Upper lobe of left lung (tissue), 6 donors: ENCODE measurements at places on chromosomes 2 and 18. TPM values are rescaled to one million over a fixed set of nuclear protein-coding genes. Genes with fewer than 3 reads are reported as not detected.

Gene CRYGD
- not detected for total RNA-seq

GRCh38 chr2:24045511-24046508 lies 1.4 kb downstream of the WDCP start:
- DNase-seq = no peak

- no peak for DNase-seq
Measured at GRCh38 chr18:74778191-74778847, 180.6 kb downstream of the ZNF407 start.

- DNase-seq = no peak
Measured at GRCh38 chr2:168643979-168644378, 158.5 kb upstream of the NOSTRIN start.

DNA sequence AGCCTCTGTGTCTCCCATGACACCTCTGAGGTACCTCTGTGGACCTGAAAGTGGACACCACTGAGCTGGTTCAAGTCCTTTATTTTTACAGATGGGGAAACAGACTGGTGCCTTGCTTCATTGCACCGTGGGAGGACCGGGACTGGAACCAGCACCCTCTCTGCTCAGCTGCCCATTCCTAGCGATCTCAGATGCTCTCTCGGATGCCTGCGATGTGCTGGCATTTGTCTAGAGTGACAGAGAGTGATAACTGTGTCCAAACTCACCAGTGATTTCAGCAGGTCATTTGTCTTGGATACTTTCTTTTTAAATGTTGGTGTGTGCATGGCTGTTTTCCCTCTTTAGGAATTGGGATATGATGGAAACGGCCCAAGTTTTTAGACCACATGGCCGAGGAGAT lies 30.1 kb upstream of the LYPD6B start:
- DNase-seq = no peak

DNA sequence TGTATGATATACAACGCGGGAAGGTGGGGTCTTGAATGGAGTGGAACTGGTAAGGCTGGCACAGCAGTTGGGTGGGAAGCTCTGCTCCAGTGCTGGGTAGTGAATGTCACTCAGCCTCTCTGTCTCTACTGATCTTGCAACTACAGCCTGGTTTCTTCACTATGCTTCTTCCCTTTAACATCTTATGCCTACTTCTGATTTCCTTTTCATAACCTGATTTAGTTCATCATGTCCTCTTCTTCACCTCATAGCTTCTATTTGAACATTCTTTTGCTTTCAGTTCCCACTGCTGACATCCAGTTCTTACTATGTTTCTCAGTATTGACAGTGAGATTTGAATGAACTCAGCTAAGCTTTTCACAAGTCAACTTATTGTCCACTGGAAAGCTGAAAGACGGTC lies 286.2 kb downstream of the ARL6IP6 start:
- DNase-seq = no peak

GRCh38 chr2:100013892-100014677 lies 128.3 kb downstream of the AFF3 start:
- no peak for DNase-seq

GRCh38 chr2:115285416-115285815 lies 843.0 kb downstream of the DPP10 start:
- no peak for DNase-seq

GRCh38 chr2:73112913-73113854 lies at the start of gene RAB11FIP5:
Gene RAB11FIP5 (minus strand): TSS chr2:73112948. CDS start chr2:73112777, 171 bp downstream.
- peak; percentile 96 for DNase-seq

DNA sequence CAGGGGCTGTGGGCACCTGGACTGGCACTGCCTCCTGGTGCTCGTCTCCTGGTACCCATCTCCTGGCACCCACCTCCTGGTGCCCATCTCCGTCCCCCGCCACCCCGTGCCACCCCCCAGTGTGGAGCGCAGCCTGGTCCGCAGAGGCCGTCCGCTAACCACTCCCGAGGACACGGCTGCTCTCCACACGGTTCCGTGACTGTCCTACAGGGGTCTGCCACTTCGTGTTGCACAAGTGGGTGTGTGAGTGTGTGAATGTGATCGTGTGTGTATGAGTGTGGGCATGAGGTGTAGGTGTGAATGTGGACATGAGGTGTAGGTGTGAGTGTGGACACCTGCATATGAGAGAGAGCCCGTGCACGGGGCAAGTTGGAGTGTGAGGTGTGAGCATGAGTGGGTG lies 119.4 kb upstream of the HS6ST1 start:
- DNase-seq = peak; percentile 18

DNA sequence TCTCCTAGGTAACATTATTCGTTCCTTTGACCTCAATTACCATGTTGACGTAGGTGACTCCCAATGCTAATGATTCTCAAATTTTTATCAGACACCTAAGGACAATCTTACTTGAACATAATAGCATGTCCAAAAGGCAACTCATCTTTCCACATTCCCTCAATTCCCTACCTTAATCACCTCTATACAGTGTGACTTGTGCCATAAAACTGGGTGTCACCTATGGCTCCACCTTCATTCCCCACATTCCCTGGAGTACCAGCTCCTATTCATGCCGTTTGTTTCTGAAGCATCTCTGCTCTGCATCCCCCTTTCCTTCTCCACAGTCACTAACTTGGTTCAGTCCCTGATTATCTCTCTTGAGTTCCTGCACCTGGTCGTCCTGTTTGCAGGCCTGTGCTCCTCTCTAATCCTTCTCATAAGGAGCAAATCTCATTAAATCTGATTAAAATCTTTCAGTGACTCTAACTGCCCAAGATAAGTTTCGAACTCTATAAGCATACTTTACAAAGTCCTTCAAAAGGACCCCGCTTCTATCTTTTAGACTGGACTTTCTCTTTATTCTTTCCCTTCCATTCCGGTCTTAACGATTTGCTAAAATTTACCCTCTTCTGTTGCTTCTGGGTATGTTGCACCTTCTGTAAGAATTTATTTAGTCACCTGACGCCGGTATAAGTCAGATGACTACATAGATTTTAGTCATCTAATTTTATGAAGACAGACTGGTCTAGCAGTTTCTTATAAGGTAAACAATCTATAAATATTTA lies 128.7 kb downstream of the OSBPL1A start:
- DNase-seq = no peak

DNA sequence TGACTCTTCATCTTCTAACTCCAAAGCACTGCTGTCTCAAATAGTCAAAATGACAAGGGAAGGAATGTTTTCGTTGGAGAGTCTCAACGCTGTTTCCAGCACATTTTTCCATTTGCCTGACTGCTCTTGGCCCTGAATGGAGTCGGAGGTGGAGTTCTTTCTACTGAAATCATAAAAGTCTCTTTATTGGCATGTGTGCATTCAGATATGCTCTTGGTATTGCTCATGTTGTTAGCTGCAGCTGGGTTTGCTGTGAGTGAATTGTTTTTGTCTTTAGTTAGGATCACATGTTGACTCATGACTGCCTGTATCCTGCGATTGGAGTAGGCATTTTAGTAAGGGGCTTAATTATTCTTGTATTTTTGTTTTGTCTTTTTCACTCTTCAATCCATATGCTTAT lies 16.8 kb downstream of the TMEM17 start:
- no peak for DNase-seq

GRCh38 chr2:26008851-26009566 lies 24.9 kb upstream of the RAB10 start:
- peak; percentile 86 for DNase-seq
